ENCODE measurements at places on chromosomes 6 and 20. TPM values are rescaled to one million over a fixed set of nuclear protein-coding genes. Genes with fewer than 3 reads are reported as not detected.
A peak's percentile ranks its signal among the peaks of the same experiment; 100 is the strongest.

DNA sequence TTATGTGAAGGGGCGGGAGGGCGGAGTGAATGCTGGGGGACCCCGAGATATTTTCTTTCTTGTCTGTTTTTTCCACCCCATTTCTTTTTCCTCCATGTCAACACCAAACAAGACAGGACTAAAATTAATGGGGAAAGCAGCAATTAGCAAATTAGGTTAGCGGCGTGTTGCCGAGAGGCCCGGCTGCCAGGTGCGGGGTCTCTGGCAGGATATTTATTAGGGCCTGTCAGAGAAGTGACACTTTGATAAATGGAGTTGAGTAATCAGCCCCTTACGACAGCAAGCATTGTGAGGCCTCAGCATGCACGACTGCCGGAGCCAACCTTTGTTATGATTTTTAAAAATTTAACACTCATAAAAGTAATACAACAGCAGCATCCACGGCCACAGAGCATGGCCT is 193.8 kb downstream of the DHX35 start:
- DNase-seq = no peak

DNA sequence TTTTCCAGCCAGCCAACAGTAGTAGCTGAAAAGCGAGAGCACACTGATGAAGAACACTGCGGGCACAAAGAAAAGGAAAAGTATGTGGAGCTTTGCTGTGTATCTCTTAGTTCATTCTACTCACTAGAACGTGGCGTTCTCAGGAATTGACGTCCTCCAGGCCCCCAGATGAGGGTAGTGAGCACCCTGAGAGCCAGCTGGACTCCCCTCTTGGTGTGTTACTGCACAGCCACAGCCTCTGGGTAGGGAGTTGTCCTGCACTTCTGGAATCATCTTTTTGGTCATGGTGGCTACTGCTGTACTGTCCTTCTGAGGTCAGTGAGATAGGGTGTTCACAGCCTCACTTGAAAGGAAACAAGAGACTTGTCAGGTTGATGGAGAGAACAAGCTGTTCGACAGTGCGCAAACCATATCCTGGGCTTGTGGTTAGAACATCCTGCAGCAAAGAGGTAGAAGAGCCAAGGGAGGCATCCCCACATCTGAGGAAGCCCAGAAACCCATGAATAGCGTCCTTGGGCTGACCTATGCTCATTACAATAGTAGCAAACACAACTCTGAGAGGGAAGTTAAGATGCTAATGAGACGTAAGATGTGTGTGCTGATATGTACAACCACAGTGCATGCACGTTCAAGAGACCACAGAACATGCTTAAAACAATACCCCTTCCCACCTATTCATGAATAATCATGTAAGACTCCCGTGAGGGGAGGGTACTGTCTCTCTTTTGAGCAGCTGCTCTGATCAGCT is 14.6 kb upstream of the HLA-F start:
- DNase-seq = no peak

DNA sequence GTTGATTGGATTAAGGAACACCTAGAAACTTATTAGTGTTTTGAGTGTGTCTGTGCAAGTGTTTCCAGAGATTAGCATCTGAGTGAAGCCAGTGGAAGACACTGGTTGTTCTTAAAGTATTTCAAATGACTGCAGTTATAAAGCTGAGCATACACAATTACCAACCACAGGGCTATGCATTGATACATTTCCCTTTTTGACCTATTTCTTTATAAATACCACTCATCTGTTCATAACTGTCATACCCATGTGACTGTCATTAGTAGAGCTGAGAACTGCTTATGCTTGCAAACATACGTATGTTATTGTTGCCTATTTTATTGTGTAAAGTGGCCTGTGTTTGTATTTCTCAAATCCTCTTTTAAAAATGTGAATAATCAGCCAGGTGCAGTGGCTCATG is 15.3 kb upstream of the ZC3H12D start:
- DNase-seq = no peak

DNA sequence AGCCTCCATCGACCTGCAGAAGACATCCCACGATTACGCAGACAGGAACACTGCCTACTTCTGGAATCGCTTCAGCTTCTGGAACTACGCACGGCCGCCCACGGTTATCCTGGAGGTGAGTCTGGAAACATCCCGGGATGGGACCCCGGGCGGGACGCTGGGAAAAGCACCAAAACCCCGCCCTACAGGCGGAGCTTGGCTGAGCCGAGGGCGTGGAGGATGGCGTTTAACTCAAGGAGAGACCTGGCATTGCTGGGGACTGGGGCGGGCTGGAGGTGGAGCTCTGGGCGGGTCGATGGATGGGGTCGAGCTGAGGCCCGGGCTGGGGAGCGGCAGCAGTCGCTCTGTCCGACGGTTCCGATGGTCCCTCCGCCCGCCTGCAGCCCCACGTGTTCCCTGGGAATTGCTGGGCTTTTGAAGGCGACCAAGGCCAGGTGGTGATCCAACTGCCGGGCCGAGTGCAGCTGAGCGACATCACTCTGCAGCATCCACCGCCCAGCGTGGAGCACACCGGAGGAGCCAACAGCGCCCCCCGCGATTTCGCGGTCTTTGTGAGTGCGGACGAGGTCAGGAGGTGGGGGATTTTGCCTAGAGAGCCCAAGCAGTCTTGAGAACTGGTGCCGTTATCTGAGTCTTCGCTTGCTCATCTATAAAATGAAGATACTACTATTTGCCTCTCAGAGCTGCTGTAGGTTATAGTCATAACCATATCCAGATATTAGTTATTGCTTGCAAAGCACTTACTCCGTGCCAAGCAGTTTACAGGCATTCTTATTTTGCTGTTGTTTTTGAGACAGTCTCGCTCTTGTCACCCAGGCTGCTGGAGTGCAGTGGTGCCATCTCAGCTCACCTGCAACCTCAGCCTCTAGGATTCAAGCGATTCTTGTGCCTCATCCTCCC is 3.8 kb downstream of the SPAG4 start:
- peak; percentile 84 for DNase-seq

GRCh38 chr6:7414811-7415210 is 25.2 kb downstream of the RIOK1 start:
- DNase-seq = no peak

- DNase-seq = no peak
These were observed 185.3 kb downstream of the PKHD1 start for GRCh38 chr6:51901766-51902764.

- DNase-seq = no peak
These were observed 426 bp downstream of the TRMT6 start for GRCh38 chr20:5949943-5950270.

DNA sequence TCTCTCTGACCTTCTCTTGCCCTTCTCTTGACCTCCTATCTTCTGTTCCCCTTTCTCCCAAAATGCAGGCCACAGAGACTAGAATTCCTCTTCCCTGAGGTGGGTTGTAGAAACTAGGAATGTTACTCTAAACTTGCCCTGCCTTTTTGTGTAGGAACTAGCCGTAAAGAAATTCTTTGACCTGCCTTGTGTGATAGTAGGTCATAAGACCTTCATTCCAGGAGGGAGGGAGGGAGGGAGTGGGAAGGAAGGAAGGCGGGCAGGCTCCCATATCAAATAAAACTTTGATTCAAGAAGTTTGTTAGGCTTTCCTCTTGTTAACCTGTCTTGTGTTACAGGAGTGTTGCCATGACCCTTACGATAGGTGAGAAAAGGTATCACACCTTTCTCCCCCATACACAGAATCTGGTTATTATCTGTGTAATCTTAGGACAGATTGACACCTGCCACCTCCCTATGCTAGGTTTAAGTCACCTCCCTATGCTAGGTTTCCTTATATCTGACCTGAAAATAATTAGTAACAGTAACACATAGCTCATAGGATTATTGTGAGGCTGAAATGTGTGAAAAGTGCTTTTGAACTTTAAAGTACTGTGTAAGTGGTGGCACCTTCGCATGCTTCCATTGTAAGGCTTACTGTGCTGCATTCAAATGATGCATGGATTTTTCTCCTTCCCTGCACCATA is 32.6 kb upstream of the FUCA2 start:
- DNase-seq = no peak

- DNase-seq = no peak
These were observed 77.8 kb upstream of the SLC35B3 start for GRCh38 chr6:8513174-8513573.

GRCh38 chr6:105677671-105678475 is 275.0 kb upstream of the PREP start:
- no peak for DNase-seq

- no peak for DNase-seq
These were observed 121.1 kb downstream of the TNFRSF21 start for GRCh38 chr6:47188588-47189021.

DNA sequence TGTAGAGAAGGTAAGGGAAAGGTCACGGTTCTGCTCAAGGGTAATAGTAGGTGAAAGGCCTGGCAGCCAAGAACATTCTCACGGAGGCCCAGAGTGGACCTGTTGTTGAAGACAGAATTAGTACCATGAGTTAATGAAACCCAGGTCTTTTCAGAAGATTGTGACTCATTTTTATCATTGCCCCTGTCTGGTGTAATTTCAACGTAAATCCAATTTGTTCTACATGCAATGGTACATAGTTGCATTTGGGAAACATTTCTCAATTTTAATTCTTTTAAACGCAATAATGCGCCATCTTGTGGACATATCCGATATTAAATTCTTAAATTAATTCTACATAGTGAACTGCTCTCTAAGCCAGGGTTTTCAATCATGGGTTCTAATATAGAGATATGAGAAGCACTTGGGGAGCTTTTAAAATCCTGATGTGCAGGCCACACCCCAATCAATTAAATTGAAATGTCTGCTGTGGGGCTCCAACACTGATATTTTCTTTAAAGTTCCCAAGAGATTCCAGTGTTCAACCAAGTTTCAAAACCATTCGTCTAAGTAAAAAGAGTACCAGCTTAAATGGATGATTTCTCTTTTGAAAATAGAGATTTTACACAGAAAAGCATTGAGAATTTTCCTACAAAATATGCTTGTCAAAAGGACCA is 257.4 kb downstream of the PLCB1 start:
- no peak for DNase-seq

DNA sequence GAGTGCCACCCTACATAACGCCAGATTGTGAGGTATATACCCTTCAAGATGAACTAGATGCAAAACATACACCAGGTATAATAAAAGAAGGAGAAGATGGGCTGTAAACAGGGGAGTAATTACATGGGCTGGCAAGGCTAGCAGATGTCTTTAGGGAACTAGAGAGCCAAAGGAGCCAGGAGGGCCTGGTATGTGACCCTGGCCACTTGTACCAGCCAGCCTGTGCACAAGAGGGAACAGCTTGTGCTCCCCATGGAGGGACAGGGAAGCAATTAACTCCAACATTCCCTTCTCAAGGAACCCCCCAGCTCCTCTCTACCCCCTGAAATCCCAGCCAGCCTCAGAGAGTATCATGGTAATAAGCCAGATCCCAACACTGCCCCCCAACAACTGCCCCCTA is 139.9 kb downstream of the HIVEP2 start:
- no peak for DNase-seq

- DNase-seq = no peak
These were observed 411.0 kb downstream of the EPHA7 start for GRCh38 chr6:93008375-93008774.

- no peak for DNase-seq
These were observed 1.5 kb downstream of the APOBEC2 start for GRCh38 chr6:41054511-41054910.

DNA sequence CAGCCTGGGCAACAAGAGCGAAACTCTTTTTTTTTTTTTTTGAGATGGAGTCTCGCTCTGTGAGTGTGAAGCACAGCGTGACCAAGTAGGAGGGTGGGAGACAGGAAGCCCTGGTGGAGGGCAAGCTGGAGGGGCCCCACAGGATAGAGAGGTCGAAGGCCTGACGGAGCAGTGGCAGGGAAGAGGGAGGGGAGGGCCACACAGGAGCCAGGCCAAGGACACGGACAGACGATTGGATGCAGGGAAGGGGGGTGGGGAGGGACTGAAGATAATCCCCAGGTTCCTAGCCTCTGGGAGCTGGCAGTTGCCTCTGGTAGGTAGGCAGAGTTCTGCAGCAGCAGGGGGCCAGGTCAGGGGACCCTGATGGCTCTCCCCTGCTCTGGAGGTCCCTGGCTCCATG is 10.8 kb upstream of the GUCA1A start:
- DNase-seq = no peak

- no peak for DNase-seq
These were observed 13.1 kb downstream of the QRSL1 start for GRCh38 chr6:106642476-106642875.

DNA sequence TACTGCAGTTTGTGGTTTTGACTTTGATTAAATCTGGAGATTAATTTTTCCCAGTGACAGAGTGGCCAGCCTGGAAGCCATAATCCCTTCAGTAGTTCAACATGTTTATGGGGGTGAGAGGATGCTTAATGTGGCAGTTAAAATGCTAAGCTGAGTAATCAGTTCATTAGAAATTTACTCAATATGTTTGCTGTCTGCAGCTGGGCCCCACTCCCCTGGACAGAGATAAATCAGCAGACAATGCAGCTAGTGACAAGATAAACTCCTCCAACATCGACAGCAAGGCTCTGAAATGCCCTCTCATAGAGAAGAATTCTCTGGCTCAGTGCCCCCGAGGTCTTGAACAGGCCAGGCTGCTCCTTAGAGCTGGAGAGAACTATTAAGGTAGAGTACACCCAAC is 101.9 kb downstream of the LRFN2 start:
- no peak for DNase-seq

- no peak for DNase-seq
These were observed 31.9 kb downstream of the NTSR1 start for GRCh38 chr20:62740286-62741141.

- no peak for DNase-seq
These were observed 5.7 kb upstream of the PYGB start for GRCh38 chr20:25242231-25242630.

DNA sequence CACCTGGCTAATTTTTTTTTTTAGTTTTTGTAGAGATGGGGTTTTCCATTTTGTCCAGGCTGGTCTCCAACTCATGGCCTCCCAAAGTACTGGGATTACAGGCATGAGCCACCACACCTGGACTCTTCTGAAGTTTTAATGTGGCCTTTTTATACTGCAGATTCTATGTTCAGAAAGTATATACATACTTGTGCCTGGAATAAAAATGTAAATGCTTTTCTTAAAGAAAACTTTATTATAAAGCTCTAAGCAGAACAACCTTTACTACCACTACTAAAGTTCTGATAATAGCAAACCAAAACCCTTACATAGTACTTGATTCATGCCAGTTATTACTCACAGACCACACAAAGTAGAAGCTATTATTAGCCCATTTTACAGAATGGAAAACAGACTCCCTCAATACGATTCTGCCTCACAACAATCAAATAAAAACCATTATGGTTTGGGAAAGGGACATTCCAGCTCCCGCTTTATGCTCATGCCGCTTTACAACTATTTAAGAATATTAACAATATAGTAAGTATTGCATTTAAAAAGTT is 5.3 kb downstream of the PHIP start:
- DNase-seq = no peak

- DNase-seq = no peak
These were observed 131.3 kb downstream of the PLCB4 start for GRCh38 chr20:9200196-9200595.

Gene CTCFL
- total RNA-seq = 0.27 TPM

Gene LINC00237
- not detected for total RNA-seq

Gene RFX6
- total RNA-seq = not detected

Gene MLIP
- total RNA-seq = 396 TPM

Gene JPH2
- 1.5 TPM for total RNA-seq

Gene BPIFB4
- not detected for total RNA-seq

Gene DCBLD1
- 13.6 TPM for total RNA-seq

Gene GABBR1
- total RNA-seq = 106 TPM

All from sciatic nerve (tissue), 2 donors.